ENCODE measurements at places on chromosomes 16 and 17.

- DNase-seq = no peak
Measured at GRCh38 chr16:52740766-52741165, 193.8 kb upstream of the TOX3 start.

GRCh38 chr17:66373944-66374817 lies 71.8 kb downstream of the PRKCA start:
- no peak for DNase-seq

DNA sequence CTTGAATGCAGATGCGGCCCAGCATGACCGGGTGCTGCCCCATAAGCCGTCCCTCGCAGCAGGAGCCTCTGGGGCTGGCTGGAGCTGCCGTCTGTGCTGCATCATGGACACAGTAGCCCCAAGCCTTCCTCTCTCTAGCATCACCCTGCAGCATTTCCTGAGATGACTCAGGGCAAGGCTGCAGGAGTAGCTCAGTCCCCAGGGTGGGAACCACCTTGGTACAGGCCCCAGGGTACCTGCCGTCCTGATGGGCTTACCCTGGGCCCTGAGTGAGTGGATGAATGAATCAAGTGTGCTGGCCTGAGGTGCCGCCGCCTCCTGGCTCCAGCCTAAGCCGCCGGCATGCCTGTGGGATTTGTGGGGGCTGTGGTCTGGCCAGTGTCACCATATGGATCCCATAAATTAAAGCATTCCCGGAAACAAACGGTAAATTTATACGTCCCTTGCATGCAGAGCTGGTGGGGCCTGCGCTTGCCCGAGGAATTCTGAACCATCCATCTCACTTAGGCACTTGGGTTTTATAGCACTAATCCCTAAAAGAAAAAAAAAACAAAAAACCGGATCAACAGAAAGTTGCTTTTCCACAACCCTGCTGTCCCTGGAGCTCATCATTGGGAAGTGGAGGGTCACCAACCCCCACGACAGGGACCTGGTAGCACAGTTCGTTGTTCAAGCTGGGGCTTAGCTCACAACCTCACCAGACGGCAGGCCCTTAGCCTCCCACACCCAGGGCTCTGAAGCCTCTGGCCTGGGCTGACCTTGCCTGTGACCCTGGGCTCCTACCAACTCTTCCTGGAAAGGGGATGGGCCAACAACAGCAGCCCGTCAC lies 242.6 kb upstream of the CIBAR2 start:
- no peak for DNase-seq

DNA sequence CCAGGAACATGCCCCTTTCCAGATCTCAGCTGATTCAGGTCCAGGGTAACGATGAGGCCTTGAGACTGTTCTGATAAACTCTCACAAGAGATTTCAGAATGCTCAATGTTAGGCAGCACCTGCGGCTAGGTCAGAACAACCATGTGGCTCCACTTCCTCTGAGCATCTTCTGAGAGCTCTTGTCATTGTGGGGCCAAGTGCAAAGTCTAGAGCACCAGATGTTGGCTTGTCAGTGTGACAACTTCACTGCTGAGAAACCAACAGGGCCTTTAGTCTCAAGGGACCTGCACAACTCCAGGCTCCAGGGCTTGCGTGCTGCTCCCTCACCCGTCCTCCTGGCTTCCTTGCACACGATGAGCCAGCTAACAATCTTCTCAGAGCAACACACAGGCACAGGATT lies 29.0 kb downstream of the FCSK start:
- DNase-seq = no peak

- no peak for DNase-seq
Measured at GRCh38 chr17:52536489-52536888, 378.0 kb upstream of the CA10 start.

DNA sequence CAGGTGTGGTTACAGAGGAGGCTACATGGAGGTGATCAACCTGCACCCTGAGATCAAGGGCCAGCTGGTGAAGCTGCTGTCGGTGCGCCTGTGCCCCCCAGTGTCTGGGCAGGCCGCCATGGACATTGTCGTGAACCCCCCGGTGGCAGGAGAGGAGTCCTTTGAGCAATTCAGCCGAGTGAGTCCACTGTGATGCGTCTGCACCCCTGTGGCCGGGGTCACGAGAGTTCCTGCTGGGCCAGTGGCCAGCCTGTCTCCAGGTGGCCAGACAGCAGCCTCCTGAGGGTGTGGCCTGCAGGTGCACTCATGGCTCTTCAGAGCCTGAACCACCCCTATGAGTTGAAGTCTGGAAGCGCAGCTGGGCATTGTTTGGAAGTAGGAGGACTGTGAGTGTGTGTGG lies 38.1 kb downstream of the GPT2 start:
- DNase-seq = no peak
